ENCODE measurements at places on chromosomes 1 and 21.
A peak's percentile ranks its signal among the peaks of the same experiment; 100 is the strongest.

DNA sequence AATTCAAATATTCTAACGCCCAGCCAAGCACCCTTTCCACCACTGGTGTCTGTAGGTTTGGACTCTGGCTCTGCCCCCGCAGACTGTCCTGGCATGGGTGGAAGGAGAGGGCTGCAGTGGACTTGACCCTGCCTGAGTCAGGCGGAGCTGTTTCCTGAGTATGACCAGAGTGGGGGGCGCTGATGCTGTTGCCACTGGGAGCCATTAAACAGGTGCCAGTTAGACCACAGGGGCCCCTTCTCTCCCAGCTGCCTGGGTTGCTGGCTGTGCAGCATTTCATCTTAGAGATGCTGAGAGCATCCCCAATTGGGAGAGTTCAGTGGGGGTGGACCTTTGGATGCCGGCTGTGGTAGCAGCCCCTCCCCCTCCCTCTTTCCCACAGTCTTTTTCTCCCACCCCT is 539.5 kb downstream of the MATN1 start:
- no peak for DNase-seq

DNA sequence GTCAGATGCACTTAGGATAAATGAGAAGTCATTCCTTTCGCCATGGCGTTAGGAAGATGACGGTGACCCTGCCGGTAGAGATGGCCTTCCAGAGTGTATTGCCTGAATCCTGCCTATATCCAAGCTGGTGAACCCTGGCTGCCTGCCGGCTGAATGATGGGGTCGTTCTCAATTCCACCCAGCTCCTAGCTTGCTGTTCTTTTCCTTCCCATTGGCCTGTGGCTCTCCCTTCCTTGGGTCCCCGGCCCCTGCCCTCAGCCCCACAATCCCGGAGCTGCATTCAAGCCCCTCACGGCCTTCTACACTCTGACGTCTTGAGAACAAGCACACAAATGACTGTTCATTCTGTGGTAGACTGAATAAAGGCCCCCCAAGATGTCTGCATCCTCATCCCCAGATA is 28.2 kb upstream of the ZBTB21 start:
- no peak for DNase-seq

- peak; percentile 25 for DNase-seq
Observed at GRCh38 chr1:212752934-212753497, 38.6 kb downstream of the NSL1 start.

DNA sequence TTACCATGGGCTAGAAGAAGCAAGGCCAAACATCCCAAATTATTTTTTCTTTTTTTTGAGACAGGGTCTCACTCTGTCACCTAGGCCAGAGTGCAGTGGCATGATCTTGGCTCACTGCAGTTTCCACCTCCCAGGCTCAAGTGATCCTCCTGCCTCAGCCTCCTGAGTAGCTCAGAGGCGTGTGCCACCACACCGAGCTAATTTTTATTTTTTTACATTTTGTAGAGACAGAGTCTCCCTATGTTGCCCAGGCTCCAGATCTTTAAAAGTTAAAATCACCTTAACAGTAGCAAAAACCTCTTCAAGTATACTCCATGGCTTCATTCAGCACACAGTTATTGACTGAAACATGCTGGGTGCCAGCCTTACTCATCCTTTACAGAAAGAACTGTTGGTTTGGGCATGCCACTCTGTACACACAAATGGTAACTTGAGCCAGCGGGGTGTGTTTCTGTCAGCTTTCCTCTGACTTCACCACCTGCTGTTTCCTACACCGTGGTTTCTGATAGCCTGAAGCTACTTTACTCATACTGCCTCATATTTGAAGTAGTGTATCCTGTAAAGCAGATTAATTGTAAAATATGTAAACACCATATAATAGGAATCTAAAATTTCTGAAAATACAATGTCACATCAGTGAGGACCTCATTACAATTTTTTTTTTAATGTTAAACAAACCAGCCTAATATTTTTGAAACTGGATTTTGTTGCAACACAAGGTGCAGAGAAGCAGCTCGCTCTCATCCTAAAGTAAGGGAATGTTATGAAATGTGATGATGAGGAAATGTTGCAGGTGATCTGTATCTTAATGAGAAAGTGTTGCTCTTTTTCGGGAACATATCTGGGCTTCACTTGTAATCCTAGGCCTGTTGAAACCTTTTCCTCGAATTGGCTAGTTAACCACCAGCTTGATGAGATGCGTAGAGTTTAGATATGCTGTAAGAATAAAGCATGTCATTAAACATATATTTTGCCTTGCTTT is 113.9 kb downstream of the ATP5PO start:
- peak; percentile 89 for DNase-seq

GRCh38 chr1:212487286-212487685 is 54.6 kb downstream of the NENF start:
- DNase-seq = no peak

- peak; percentile 33 for DNase-seq
Observed at GRCh38 chr1:42380586-42381279, at the start of gene RIMKLA. TSS of gene RIMKLA (plus strand) at chr1:42380792. CDS start at chr1:42380935, 143 bp downstream.

DNA sequence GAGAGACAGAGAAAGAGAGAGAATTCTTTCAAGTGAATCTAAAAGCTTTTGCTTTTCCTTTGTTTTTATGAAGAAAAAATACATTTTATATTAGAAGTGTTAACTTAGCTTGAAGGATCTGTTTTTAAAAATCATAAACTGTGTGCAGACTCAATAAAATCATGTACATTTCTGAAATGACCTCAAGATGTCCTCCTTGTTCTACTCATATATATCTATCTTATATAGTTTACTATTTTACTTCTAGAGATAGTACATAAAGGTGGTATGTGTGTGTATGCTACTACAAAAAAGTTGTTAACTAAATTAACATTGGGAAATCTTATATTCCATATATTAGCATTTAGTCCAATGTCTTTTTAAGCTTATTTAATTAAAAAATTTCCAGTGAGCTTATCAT is 117.6 kb downstream of the PTPRC start:
- peak; percentile 49 for DNase-seq

DNA sequence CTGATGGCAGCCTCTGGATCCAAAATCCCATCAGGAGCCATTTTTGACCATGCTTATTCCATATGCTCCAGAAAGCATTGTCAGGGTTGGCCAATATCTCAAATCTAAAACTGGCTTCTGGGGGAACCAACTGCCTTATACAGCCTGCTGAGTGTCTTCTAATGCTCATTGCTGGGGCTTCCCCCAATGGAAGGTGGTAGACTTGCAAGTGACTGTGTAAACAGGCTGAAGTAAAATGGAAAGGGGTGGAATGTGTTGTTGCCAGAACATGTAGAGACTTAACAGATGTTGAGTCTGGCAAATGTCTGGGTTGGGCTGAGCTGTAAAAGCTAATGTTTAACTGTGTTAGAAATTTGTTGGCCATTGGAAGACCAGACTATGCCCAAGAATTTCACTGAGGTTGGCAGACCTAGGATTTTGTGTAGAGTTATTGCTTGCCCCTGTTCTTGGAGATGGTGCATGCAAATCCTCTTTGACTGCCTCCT is 22.7 kb upstream of the LRIF1 start:
- no peak for DNase-seq

DNA sequence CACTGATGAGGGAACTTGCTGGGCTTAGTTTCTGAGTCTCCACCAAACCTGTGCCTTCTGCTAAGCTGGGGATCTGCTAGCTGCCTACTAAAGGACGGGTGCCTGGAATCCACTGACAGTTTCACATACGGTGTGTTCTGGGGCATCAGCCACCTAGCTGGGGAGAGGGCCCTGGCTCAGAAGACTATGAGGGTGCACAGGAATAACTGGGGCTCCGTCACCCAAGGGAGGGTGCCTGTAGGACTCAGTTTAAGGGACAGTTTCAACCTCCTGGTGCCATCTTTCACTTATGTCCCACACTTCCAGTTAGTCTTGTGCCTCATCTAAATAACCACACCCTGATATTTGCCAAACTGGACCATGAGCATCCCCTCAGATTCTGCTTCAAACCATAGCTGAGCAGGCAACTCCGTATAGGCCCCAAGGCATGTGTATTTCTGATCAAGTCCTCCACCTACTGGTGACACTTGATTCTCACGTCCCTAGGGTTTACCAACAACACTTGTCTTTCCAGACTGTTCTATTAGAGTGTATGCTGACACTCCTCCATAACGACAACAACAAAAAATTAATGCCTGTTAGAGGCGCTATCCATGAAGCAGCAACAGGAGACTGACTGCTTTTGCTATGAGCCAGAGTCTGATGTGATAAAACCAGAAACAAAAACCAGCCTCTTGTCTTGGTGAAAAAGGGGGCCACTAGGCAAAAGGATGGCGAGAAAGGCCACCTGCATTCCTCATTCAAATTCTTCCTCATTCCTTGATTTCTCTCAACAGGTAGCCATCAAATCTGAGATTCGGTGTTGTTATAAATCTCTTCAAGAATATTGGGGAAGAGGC is 55.0 kb upstream of the PAXBP1 start:
- DNase-seq = peak; percentile 62

- no peak for DNase-seq
Observed at GRCh38 chr1:107879346-107879745, 85.6 kb downstream of the VAV3 start.

GRCh38 chr1:152191260-152191659 is 32.2 kb upstream of the RPTN start:
- no peak for DNase-seq

GRCh38 chr1:168245042-168245441 is 19.2 kb downstream of the SFT2D2 start:
- no peak for DNase-seq

DNA sequence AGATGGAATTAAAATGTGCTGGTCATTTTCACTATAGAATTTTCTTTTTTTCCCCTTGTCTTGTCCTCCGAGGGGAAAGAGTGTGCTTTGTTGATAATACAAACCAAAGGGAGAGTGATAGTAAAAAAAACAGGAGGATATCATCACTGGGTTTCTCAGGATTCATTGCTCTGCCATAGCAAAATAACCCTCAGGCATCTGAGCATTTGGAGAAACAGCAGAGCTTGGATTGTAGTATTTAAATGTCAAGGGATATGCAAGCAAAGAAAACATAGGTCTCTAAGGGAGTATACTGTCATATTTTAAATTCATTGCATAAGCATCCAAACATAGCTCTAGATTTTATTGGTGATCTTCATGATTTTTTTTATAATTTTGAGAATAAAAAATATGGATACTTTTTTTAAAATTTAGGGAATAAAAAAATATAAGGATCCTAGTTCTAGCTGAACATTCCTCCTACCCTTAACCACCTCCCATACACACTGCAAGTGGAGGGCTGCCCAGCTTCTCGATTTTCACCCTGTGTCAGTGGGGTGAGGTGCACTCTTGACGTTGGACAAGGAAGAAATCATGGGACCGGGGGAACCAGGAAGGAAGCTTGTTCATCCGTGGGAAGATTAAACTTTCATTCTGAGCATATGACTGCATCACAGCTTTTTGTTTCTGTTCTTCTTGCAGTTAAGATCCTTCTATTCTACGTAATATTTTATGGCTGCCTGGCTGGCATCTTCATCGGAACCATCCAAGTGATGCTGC is 4.4 kb downstream of the ATP1B1 start:
- peak; percentile 40 for DNase-seq

- peak; percentile 42 for DNase-seq
Observed at GRCh38 chr1:218259800-218260199, 25.3 kb upstream of the RRP15 start.

GRCh38 chr1:225577241-225577640 is 75.7 kb downstream of the ENAH start:
- no peak for DNase-seq
